ENCODE measurements at places on chromosomes 11 and 22.

DNA sequence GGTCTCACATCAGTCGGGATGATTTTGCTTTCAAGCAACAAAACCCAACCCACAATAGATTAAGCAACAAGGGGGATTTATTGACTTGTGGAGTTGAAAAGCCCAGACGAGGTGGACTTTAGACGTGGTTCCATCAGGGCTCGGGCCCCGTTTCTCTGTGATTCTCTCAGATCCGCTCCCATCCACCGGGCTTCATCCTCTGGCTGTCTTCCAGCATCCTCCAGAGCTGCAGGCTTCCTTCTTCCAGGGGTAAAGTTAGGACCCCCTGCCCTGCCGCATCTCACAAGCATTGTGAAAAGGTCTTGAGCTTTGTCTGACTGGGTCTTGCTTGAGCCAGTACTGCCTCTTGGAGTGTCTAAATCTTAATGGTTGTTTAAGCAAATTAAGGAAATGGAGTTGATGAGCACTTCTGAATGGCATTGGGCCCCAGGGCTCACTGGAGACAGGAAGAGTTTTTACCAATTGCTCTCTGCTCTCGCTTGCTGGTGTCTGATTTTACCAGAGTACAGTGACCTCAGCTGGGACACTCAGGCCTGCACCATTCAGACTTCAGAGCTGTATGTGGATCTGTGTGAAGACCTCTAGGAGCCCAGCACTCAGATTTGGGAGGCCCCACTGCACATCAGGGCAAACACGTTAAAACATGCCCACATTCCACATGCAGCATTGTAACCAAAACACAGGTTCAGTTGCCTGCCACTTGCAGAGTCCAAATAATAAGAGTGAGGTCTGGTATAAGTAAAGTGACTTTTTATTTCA lies 13.5 kb upstream of the FTH1 start:
- DNase-seq: no peak

GRCh38 chr11:109929308-109929707 lies 163.9 kb upstream of the ZC3H12C start:
- no peak for DNase-seq

- DNase-seq: no peak
Measured at GRCh38 chr11:111440416-111441205, 61.5 kb upstream of the POU2AF1 start.

- DNase-seq: no peak
Measured at GRCh38 chr11:79578116-79578515, 137.3 kb upstream of the TENM4 start.

GRCh38 chr11:12755510-12756453 lies 81.6 kb downstream of the TEAD1 start:
- no peak for DNase-seq

DNA sequence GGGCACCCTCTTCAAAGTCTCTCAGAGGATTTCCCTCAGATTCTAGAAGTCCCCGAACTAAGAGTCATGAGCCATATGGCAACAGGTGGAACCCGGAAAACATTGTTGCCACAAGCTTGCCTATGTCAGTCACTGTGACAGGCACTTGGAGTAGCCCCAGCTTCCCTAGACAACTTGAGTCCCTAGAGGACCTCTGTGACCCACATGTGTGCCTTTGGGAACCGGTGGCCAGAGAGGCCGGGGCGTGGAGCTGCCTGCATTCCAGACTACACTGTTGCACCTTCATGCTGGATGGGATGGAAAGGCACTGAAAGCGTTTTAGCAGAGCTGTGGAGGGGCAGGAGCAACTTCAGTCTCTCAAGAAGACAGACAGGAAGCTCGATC lies 12.1 kb downstream of the SLC37A2 start:
- DNase-seq: no peak

- peak; percentile 25 for DNase-seq
Measured at GRCh38 chr11:128884703-128885338, 6.3 kb upstream of the KCNJ5 start.

DNA sequence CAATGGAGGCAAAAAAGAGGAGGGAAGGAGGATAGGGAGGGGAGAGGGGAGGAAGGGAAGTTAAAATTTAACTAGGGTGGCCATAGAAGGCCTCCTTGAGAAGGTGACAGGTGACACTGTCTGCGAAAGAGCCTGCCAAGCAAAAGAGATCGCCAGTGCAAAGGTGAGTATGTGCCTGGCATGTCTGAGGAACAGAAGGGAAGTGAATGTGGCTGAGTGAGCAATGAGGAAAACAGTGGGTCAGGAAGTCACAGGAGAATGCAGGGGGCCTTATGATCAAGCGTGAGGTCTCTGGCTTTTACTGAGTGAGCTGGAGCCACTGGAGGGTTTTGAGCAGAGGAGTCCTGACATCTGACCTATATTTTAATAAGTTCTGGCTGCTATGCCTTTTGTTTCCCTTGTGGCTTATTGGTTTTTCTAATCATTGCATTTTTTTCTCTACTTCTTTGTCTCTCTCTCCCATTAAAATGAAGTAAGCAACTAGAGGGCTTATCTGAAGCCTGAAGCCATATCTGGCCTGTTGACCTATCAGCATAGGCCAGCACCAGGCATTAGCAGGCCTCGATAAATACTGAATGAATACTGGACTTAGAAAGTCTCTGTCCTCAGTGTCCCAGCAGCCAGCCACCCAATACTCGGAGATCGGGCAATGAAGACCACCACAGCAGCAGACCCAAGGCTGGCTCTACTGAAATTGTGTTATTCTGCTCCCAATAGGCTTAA lies 5.6 kb downstream of the AP1B1 start:
- DNase-seq: no peak

- no peak for DNase-seq
Measured at GRCh38 chr11:26087120-26087935, 244.6 kb upstream of the ANO3 start.

DNA sequence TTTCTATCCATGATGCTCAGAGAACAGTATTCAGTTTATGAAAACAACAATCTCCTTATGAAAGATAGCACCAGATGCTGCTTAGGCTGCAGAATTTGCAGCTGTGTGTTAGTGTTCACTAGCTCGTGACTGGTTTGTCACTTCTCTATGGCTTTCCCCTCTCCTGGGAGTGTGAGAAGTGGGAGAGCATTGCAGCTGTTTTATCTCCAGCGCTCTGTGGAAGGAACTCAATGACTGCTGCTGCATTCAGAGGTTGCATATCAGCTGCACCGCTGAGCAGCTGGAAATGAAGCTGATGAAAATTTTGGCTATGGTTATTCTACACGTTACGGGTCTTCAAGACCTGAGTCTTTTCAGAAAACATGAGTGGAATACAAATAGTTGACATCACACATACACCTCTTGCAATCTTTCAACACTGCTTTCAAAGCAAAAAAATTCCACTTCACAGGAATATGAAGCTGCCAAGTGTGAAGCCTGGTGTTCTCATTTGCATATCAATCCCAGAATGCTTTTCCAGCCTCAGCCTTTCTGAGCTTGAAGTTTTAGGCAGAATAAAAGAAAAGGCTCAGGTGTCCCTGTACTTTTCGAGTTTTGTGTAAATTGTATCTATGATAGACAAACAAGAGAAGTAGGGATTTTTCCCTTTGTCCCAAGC lies 149.3 kb upstream of the DDI1 start:
- no peak for DNase-seq

DNA sequence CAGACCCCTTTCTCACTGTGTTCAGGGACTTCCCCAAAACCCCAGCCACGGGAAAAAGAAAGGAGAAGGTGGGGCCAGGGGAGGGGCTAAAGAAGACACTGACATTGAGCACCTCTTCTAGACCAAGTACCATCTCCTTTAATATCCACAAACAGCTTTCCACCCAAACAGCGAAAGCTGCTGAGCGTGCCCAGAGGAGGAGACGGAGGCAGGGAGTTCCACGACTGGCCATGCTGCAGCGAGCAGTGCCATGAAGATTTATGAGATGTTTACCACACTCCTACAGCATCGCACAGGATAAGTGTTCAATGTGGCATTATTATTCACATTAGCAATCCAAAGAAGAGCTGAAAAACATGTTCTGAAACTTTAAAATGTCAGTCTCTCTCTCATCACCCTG lies 127.4 kb downstream of the LARGE1 start:
- no peak for DNase-seq

DNA sequence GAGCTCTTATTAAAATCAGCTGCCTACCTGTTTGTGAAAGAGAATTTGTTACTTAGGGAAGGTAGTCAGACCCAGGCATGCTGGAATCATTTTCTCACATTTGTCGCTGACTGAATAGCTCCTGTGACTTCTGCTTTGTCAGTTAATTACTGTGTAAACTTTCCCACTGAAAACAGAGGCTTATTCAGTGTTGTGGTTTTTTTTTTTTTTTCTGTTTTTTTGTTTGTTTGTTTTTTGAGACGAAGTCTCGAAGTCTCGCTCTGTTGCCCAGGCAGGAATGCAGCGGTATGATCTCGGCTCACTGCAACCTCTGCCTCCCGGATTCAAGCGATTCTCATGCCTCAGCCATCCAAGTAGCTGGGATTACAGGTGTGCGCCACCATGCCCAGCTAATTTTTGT lies 5.6 kb upstream of the LDLRAD3 start:
- no peak for DNase-seq

GRCh38 chr22:43824724-43825420 lies 12.8 kb upstream of the EFCAB6 start:
- DNase-seq: no peak

DNA sequence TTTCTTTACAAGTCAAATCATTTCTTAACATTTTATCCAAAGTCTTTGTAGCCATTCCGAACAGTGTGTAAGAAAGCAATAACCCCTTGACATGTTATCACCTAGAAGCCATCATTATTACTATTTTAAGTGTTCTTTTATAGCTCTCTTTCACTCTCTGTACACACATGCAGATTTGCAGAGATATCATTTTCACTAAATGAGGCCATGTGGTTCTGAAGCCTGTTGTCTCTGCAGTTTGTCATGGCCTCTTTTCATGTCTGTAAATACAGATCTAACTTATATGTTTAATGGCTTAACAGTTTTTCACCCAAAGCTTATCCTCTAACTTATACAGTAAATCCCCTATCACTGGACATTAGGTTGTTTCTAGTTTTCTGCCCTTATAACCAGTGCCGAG lies 166.8 kb downstream of the MYO18B start:
- DNase-seq: no peak

DNA sequence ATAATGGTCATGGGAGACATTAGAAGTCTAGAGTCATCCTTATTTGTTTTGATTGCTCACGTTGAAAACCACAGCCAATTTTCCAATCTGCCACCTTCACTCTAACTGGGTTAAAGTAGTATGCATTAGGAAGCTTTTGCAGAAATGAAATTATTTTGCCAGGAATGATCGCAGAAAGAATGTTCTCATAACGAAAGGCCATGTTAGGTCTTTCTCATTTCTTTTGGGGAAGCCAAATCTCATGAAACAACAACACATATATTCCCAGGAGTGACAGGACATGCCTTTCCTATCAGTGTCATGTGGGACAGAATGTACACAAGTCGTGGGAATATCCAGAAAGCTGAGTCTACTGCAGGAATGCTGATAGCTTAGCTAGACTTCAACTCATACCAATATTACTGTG lies 386.3 kb downstream of the AASDHPPT start:
- DNase-seq: no peak

DNA sequence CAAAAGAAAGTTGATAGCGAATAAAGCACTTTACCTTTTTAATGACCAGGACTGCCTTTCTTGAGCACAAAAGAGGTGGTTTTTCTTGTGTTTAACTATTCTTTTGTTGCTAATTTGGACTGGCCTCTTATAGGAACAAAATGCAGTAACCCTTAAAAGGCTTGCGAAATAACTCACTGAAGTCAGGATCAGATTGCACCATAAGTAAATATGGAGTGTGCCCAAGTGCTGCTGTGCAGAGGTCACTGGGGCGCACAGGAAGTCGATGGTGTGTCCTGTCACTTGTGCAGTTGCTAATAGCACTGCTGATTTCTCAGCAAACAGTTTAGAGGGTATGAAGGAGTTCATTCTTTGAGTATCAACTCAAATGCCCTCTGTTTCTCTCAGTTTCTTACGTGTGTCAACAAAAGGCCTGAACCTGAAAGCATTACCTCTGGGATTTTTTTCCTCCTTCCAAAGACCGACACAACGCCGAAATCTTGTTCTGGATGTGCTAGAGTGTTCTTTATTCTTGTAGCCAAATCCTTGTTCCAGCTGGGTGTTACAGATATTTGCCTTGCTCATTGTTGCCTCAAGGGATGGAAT lies 71.3 kb downstream of the ATXN10 start:
- DNase-seq: no peak

GRCh38 chr22:47448231-47449223 lies 686.1 kb downstream of the TBC1D22A start:
- no peak for DNase-seq

DNA sequence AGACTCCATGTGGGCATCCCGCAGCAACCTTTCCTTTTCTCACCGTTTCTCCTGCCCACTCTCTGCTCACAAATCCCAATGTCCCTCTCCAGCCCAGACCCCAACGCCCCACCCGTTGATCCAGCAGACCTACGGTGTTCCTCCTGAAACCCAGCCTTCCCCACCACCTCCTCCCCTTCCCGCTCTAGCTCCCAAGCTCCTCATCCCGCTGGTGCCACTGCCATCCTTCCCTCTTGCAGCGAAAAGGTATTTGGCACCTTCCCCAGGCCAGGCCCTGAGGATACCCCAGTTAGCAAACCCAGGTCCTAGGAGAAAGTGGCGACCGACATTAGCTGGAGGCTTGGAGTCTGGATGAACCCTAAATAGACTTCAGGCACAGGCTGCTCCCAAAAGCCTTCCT lies 84.0 kb upstream of the RTL6 start:
- no peak for DNase-seq

GRCh38 chr11:6345366-6345765 lies 25.1 kb upstream of the CAVIN3 start:
- no peak for DNase-seq

GRCh38 chr11:82683029-82683428 lies 50.6 kb downstream of the FAM181B start:
- no peak for DNase-seq

GRCh38 chr11:719214-720016 lies 13.4 kb downstream of the EPS8L2 start:
- no peak for DNase-seq

DNA sequence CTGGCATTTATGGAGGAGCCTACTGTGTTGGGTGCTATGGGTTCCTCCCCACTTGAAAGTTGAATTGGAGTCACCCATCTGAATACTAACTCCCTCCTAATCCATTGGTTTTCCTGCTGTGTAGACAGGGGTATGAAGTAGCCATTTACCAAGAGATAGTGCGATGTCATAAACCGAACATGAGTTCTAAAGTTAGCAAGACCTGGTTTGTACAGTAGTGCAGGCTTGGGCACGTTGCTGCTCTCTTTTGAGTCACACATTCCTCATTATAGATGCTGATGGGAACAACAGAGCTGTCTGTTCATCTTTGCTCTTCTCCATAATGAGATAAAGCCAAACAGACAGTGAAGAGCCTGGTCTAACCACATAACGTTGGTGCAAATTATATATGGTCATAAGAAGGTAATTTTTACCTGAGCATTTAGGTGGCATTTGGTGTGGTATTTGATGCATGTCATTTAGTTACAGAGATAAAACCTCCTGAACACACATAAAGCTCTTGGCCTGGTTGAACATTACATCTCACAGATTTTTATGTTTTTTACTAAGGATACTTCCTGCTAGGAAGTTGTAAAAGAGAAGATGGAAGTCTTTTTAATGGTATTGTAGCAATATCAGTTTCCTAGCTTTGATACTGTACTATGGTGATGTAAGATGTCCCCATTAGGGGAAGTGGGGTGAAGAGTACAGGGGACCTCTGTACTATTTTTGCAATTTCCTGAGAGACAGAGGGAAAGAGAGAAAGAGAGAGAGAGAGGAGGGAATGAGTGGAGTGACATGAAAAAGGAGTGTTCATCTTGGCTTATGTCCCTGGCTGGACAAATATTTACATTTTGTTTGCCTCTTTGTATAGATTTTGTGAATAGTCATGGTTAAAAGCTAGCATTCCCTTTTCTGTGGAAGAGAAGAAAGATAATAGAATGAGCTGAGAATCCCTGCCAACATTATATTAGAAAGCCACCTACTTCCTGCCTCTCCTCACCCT lies 27.9 kb downstream of the GRAP2 start:
- DNase-seq: no peak
